ENCODE measurements at places on chromosomes 12 and 14.

DNA sequence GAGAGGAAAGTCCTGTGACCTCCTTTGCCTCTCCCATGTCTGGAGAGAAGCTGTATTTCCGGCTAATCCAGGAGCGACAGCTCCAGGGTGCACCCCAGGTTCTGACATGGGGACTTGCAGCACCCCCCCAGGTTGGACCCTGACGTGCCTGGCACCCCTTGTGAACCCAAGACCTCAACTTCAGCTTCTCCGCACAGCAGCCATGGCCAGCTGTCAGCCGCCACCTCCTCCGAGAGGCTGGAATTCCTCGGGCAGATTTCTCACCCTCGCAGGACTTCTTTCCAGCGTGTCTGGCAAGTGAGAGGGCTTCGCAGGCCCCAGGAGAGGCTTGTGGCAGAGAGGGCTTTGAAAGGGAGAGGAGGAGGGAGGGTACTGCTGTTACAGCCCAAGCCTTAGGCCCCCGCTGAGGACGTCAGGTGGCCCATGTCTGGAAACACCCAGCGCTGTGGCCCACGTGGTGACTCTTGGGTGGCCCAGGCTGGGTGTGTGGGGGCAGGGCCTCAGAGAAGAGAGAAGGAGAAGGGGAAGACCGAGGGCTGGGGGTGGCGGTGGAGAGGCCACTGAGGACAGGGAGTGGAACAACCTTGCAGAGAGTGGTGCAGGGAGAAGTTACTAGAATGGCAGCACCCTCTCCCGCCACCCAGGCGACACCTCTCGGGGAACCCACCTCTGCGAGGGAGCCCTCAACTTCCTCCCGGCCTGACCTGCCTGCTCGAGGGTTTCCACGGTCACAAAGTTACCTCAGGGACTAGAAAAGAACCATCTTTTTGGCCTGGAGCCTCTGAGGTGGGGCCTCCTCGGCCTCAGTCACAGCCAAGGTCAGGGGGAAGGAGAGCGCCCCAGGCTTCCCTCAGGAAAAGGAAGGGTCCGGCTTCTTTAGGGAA lies 11.7 kb upstream of the RPS6KL1 start:
- no peak for DNase-seq

GRCh38 chr12:119020406-119021360 lies 39.3 kb downstream of the SRRM4 start:
- no peak for DNase-seq

GRCh38 chr14:70642303-70643235 lies 853 bp downstream of the TTC9 start:
- peak; percentile 52 for DNase-seq

- DNase-seq, result no peak
Measured at GRCh38 chr14:93036652-93037345, 78.9 kb downstream of the ITPK1 start.

DNA sequence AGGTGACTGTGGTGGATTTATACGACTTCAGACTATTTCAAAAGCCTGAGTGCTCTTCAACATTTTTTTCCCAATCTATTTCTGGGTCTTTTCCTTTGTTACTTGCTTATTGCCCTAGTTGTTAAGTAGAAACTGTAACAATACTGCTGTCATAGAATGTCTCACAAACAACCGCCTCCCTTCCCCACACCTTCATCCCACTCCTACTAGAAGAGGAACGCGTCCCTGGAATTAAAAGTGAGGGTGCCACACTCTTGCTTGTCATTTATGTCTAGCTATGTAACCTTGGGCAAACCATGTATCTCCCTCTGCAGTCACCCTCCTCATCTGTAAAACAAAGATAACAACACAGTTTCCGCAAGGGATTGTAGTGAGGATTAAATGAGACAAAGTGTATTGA lies 8.6 kb downstream of the BRAP start:
- no peak for DNase-seq

DNA sequence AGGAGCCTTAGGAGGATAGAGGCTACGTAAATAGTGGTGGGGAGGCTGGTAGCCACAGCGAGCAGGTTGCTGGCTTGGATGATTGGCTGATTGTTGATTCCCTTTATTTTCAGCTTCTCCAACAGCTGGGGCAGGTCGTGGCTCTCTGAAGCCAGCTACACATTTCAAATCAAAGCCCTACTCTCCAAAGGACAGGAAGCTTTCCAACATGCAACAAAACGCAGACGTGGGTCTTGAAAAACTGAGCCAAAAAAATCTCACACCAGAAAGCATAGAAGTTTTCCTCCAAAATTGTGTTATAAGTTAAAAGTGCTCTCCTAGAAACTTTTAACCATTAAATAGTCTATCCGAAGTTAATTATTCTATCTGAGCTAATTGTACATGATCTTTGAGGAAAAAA lies 37.6 kb upstream of the PRICKLE1 start:
- no peak for DNase-seq

GRCh38 chr14:102058146-102058545 lies 28.7 kb downstream of the HSP90AA1 start:
- no peak for DNase-seq

DNA sequence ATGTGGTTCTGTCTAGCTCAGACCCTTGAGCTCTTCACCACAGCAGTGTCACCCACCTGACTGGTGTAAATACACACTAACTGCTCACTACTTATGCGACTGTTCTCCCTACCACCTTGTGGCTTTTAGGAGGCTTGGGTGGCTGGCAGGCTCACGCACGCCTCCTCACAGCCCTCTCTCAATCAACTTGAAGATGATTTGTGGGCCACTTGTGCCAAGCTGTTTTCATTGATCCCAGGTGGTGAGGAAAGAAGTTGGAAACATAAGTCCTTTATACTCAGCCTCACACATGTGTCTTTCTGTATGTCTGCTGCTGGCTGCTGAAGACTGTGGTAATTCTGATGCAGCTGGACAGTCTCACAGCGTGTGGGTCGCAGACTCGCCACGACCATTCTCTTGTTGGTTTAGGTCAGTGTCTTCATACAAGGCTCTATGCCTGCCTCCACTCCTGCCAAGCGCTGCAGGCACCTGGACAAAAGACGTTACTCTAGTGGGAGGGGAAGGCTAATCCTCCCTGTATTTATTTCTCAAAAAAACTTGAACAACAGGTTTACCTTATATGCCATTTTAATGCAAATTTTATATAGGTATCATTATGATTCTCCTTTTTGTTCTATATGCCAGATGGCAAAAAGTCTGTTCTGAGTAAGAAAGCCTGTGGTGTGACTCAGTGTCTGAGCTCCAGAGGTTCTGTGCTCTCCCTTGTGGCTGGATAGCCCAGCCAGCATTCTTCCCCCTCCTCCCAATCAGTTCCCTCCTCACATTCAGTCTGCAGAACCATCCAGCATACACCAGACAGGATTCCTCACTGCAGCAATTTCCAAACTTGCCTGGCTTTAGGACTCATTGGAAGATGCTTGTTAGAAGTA lies 115.6 kb downstream of the DIP2B start:
- DNase-seq, result no peak

- DNase-seq, result no peak
Measured at GRCh38 chr12:28961948-28962384, 187.1 kb upstream of the FAR2 start.

DNA sequence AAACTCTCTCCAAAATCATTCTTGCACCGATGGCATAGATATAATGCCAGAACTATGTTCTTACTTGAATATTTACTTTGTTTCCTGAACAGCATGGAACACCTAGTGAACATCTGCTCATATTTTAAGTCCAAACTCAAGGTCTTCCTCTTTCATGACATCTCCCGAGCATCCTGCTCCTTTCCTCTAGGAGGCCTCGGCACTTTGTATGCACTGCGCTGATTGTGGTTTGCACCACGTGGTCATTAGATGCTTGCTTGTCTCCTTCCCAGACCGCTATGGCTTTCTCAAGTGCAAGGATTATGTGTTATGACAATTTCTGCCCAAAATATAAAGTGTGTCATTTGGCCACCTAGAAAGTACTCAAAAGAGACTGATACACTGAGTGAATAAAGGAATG lies 912.0 kb downstream of the GALC start:
- no peak for DNase-seq

DNA sequence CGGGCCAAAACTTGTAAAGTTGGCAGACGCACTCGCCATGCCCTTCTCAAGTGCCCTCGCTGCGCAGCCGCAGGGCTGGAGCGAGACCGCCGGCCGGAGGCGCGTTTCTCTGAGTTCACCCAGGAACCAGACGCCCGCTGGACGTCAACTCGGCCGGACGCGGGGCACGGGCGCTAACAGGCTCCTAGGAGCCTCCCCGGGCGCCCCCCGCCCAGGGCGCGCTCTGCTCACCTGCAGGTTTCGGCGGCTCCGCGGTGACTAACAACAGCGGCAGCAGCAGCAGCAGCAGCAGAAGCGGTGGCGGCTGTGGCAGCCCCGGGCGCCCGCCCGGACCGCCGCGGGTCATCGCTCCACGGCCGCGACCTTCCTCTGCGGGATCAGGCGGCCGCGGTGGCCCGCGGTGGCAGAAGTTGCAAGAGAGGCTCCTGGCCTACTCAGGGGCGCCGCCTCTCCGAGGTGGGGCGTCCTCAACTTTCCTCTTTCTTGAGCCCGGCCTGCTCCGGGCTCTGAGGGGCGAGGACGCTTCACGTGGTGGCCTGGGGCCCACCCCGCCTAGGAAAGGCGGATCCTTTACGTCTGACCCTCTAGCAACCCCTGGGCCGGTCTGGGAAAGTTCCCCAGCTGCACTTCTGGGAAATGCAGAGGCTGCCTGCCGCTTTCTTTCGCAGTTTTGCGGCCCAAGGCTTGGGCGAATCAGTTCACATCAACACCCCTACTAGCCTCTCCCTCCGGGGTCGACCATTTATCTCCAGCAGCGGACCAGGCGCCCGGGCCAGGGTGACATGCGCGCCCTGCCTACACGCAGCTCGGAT lies at the start of gene PLBD1:
TSS of gene PLBD1 (minus strand) at position 533 of the 812 bp plus-strand sequence. CDS start at position 346, 187 bp downstream.
- peak; percentile 49 for DNase-seq

DNA sequence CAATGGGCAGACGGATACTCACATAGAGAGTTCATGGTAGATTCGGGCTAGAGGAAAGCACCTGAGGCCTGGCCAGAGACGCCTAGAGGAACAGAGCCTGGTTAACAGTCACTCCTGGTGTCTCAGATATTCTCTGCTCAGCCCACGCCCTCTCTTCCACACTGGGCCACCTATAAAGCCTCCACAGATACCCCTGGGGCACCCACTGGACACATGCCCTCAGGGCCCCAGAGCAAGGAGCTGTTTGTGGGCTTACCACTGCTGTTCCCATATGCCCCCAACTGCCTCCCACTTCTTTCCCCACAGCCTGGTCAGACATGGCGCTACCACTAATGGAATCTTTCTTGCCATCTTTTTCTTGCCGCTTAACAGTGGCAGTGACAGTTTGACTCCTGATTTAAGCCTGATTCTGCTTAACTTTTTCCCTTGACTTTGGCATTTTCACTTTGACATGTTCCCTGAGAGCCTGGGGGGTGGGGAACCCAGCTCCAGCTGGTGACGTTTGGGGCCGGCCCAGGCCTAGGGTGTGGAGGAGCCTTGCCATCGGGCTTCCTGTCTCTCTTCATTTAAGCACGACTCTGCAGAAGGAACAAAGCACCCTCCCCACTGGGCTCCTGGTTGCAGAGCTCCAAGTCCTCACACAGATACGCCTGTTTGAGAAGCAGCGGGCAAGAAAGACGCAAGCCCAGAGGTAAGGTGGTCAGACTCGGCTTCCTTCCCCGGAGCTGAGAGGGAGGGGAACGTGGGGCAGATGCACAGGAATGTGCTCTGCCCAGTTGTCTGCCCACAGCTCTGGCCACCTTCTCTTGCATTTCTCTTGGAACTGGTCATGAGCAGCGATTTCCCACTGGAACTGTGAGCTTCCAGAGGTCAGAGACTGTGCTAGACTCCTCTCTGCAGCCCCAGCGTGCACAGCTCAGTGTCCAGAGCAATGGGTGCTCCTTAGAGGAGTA lies at the start of gene CD4:
TSS of gene CD4 (plus strand) at position 557 of the 953 bp plus-strand sequence. CDS start 10,611 bp downstream, outside the sequence.
- no peak for DNase-seq

GRCh38 chr12:85357609-85358008 lies 77.6 kb downstream of the ALX1 start:
- no peak for DNase-seq

- no peak for DNase-seq
Measured at GRCh38 chr12:87509237-87509820, 519.9 kb downstream of the C12orf50 start.

DNA sequence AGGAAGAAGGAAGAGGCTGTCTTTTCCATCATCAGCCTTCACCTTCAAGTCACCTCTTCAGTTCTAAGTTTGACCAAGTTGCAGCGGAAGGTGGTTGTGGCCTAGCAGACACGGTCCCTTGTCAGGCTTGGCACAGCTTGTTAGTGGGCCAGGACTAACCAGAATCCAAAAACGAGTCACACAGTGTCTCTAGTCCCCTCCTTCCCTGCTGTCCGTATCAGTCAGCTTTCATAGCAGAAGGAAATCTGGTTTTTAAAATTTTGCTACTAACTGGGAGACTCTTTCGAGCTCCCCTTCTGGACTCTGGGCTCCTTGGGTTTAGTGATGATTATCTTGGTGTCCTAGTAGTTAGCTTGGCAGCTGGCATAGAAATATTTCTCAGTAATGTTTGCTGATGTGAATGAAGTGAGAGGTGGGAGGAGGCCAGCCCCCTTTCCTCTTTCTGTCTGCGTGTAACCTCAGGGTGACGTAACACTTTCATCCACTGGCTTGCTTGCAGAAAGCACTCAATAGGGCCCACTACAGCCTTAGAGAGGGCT lies 3.8 kb downstream of the ETV6 start:
- no peak for DNase-seq

- no peak for DNase-seq
Measured at GRCh38 chr14:73607241-73607640, 5.1 kb upstream of the ACOT6 start.

DNA sequence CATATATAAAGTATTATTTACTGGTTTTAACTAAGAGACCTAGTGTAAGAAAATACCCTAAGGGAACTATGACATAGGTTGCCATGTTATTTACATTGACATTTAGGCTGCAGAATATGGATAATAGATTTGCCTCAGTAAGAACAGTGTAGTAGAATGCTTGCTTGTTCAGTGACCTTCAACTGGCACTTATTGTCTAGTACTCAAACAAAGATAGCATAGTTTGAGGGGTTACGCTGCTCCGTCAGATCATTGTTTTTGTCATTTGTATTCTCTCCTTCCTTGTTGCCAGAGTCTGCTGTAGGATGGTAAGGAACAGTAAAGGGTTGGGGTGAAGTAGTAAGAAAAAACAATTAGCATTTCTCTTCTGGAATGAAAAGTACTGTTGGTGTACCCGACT lies 33.2 kb downstream of the TOGARAM1 start:
- no peak for DNase-seq

DNA sequence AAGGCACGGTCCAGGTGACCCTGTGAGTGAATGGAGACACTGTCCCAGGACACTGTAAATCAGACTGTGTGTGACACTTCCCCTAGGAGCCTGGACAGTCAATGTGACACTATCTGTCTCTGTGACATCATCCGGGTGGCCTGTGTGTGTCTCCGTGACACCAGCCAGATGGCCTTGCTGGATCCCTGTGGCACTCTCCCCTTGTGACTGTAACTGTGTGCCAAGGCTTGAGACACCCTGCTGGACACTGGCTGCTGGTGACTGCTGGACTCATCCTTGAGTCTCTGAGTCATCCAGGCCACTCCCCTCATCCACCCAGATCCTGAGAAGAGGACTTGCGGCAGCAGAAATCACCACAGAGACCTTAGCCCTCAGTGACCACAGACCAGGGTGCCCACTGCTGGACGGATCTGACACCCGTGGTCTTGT lies 51.6 kb downstream of the MVK start:
- no peak for DNase-seq
